ENCODE measurements at places on chromosomes 2 and 18.

GRCh38 chr2:122999821-123000220 is 1025.3 kb upstream of the CNTNAP5 start:
- DNase-seq: no peak

DNA sequence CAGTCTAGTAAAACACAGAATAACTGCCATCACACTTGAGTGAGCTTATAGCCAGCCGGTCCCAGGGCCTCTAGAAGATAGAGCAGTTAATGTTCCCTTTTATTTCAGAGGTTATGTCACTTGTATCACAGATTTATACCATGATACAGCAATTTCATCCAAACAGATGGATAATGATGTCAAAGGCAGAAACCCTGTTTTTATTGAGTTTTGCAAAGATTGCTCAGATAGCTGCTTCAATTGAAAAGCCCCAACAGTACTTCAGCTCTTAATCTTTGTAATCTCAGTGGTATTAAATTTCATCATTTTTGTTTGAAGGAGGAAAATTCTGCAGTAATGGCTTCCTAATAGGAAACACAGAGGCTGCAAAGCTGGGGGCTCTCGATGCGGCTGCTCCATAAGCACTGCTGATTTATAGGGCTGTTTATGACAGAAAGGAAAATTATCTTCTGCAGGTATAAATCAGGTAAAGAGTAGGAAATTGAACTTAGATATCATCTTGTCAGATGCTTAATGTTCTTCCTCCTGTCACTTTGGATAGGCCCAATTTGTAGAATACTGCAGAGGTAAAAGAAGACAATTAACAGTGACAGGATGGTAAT is 112.3 kb downstream of the LNPK start:
- no peak for DNase-seq

GRCh38 chr2:142722569-142722968 is 154.9 kb upstream of the KYNU start:
- DNase-seq: peak; percentile 56

DNA sequence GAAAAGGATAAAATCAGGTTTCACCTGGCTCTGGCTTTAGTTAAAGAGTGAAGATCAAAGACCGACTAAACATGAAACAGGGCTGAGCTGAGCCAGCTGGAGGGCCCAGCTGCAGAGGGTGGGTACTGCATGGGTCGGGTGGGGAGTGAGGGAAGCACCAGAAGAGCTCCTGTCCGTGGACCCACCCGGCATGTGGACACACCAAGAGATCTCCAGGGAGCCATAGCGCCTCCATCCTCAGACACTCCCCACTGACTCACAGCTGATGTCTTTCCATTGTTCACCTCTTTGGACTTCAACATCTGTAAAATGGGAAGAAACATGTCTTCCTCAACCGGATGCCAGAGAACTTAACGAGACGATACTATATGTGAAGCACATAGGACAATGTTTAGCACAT is 178.3 kb upstream of the KLHL29 start:
- no peak for DNase-seq

DNA sequence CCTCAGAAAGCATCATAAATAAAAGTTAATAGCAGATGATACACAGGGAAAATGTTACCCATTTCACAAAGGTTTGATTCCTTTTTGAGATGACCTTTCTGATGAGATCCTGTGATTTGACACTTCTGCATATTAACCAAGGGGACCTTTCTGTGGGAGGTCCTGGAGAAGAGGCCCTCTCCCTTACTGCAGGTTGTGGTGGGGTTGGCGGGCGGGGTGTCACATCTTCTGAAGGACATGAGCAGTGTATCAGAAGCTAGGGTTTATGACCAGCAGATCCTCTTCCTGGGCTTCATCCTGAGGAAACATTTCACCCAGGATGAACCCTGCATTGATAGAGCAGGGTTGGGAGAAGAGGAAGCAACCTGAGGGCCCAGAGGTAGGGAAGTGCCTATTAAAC is 37.2 kb upstream of the SCLY start:
- no peak for DNase-seq

Data from fibroblast of villous mesenchyme (primary cell).